T-helper 1 cell (primary cell): ENCODE measurements at places on chromosomes 11 and 22.

DNA sequence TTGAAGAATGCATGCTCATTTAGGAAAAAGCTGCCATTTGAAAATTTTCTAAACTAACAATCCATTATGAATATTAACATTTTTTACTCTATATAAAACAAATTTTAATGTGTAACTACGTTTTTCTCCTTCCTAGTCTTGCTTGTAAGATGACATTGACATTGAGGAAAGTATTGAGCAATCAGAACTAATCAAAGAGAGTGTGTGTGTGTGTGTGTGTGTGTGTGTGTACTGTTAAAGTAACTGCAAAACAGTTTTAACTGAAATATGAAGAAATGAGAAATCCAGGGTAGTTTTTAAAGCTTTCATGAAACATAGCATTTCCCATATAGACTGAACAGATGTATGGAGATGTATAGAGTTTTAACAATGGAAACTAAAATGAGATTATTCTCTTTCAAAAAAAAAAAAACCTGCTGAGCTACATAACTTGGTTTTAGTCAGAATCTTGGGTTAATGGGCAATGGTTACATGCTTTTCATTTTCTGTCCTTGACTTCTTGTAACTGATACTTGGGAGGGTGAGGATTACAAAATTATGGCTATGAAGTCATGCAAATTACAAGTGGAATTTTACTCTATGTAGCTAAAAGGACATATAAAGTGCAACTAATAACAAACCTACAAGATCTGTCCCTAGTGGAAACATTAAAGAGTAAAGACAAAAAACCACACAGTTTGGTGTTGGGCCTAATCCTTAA is 2.0 kb downstream of the PDGFD start:
- DNase-seq = no peak

- DNase-seq = no peak
These were observed 46.8 kb downstream of the NRXN2 start for GRCh38 chr11:64676261-64676615.

DNA sequence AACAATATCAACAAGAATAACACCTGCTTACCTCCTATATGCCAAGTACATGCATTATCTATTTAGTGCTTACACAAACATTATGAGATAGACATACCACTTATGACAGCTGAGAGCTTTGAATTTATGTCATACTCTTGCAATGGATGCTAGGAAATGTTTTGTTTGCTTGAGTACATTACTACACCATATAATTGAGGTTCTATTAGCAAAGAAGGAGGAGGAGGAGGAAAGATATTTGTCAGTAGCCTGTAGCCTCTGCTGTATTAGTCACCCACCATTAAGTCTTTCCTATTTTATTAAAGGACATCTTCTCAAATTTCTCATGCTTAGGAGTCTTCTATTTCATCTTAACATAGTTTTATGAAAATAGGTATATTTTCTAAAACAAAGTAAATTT is 6.4 kb downstream of the ANO5 start:
- DNase-seq = no peak

- DNase-seq = no peak
These were observed 845 bp downstream of the MPPED2 start for GRCh38 chr11:30585125-30585891.

GRCh38 chr11:76270389-76270788 is 64.1 kb upstream of the WNT11 start:
- DNase-seq = no peak

DNA sequence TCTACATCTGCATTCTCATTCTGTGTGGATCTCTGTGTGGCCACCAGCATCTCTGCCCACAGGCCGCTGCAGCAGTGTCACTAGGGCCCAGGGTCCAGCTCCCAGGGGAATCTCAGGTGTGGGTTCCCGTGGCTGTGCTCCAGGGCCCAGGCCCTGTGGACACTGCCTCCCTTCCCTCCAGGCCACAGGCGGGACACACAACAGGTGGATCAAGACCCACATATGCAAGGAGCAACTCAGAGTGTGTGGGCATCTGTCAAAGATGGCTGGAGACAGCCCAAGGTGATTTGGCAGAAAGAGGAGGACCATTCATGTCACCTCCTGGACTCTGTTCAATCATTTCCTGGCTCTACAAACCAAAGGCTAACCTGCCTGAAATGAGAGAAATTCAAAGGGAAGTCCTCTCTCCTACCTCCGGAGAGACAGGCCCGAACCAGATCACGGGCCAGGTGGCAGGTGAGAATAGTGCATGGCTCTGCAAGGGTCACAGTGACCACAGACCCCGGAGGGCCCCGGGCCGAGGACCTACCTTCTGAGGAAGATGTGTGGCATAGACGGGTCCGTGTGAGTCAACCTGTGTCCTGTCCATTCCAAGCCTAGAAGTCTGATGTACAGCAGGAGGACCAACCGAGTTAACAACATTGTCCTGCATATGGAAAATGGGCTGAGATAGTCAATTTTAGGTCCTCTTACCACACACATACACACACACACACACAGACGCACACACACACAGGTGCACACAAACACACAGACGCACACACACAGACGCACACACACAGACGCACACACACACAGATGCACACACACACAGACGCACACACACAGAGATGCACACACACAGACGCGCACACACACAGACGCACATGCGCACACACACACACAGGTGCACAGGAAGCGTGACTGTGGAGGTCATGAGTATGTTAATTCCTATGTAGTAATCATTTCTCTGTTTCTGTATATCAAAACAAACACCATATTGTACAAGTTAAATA is 1068.5 kb downstream of the BRD1 start:
- no peak for DNase-seq

GRCh38 chr11:35232891-35233330 is 93.9 kb downstream of the CD44 start:
- DNase-seq = no peak

DNA sequence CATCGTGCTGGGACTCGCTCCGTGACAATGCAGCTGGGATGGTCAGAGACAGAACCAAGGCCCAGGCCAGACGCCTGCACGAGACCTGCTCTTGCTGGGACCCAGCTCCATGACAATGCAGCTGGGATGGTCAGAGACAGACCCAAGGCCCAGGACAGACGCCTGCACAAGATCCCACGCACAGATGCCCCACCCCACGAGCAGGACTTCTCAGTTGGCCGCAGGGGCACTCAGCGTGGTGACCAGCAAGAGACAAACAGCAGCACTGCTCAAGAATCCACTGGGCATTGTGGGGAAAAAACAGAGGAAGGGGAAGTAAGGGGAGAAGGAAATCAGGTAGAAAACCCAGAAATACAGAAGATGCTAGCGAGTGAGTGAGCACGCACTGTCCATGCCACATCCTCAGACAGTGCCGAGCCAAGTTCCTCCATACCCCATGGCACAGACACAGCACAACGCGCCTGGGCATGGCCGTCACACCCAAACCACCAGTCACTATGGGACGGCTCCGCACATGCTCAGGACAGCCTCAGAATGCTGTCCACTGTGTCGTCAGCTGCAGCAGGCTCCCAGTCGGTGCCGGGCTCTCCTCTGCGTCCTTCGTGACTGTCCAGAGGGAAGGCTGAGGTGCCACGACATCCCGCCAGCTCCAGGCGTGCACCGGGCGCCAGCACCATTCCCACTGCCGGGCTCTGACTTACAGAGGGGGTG is 44.5 kb downstream of the BRD1 start:
- DNase-seq = no peak
